ENCODE measurements at places on chromosomes 7 and 10.

DNA sequence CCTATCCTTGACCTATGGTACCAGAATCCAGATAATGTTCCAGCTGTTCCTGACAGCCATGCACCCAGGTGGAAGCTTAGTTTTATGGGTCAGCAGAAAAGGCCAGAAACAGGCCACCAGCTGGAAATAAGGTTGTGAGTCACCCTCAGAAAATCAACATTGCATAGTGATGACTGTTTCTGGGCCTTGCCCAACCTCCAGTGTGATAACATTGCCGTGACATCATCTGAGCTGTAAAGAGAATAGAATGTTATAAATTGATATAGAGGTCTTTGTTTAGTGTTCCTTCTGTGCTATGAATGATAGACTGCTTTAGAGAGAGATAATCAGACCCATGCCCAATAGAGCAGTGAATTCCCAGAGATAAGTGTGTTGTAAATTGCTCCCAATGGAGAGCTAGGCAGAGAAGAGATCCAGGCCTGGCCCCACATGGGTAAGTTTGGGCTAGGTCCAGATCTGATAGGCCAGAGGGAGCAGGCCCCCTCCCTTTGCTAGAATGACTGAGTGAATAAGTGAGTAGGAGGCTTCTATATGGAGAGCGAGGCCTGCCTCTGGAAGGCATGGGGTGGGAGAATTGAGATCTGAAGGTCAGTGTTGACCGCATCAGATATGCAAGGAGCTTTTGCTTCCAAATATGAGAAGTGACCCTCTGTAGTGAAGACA is 14.2 kb upstream of the HPS1 start:
- DNase-seq: peak; percentile 91

DNA sequence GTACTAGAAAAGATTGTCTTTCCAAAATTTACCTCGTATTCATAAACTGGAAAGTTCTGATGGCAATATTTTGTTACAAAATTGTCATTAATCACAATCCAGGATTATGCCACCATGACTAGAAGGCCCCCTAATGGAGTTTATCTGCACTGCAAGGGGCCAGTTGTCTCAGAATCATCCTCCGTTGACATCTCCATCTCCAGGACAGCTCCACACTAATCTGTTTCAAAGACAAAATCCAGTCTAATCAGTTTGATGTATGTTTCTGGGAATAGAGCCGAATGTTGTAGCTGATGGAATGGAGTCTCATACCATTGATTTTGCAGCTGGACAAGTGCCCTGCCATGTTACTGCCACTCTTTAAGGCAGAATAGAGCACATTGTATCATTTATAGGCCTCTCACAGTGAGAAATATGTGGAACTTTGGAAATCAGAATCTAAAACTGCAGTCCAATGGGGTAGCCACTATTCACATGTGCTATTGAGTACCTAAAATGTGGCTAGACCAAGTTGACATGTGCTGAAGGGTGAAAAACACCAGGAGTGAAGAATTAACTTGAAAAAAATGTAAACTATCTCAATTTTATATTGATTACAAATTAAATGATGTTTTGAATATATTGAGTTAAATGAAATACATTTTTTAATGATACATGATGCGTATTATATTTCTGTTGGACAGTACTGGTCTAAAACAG is 38.3 kb upstream of the TOMM7 start:
- DNase-seq: no peak

GRCh38 chr7:126657137-126657536 is 595.6 kb downstream of the GRM8 start:
- no peak for DNase-seq

DNA sequence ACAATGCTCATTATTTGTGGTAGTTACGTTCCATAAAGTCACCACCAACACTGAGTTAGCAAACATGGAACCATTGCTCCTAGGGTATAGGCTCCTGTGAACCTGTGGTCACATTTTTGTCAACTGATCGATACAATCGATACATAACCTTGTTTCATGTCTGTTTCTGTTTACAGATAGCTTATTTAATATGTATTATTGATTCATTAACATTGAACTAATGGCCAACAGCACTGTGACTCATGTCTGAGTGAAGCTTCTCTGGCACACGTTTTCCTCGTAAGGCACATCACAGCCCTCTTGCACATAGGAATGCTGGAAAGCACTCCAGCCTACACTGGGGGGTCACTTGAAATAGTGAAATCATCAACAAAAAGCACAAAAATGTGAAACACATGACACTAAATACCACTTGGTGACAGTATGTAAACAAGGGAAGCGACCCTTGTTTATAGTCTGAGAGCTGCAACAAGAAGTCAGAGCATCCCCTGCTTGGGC is 27.0 kb downstream of the GHRHR start:
- DNase-seq: no peak

DNA sequence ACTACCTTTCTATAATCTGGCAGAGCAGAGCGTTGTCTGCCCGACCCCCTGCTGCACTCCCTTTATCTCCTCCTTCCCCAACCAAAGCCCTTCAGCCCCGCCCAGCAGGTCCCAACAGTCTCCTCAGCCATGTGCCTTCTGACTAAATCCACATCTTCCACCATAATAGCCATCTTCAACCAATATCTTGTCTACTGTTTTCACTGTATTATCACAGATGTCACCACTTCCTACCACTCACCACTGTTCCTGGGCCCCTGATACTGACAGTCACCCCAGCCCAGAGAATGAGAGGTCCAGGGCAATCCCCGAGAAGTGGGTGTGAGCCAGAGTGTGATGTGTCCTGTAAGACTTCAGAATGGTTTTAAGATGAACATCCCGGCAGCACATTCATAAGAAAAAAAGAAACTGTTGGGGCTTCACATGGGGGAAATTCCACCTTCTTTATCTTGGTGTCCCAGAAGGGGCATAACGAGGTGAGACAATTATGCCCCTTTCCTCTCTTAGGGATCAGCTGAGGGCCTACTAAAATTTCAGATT is 25.3 kb downstream of the CCDC6 start:
- peak; percentile 27 for DNase-seq

DNA sequence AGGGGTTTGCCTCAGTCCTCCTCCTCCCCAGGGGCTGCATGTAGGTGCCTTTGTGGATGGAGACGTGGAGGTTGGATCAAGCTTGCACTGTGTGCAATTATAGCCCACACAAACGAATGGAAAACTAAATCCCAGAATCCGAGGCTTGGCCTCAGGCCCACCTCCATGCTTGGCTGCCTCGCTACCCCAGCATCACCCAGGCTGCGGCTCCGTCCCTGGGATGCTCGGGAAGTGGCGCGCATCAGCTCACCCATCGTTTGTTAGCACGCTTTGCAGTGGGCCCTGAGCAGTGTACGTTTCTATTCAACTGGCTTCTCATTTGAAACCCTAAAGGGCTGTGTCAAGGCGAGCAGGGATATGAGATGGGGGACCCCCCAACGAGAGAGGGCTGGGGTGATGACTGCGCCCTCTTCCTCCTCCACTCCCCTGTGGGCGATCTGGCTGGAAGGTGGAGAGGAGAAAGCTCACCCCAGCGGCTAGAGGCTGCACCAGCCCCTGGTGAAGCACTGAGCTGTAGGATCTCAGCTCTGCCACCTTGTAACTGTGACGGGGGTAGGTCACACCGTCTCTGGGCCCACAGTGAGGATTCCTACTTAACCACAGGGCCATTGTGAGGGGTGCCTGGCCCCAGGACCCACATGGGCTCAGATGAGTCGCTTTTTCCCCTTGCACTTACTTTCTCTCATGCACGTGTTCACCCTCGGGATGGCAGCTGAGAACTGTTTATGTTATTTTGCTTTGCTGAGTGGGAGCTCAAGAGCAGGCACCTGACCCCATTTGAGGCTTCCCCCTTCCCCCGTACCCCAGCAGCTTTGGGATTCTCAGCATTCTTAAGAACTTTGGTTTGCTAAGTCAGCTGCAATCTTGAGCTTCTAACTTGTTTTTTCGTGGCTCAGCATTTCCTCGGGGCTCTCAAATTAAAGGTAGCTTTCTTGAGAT is 12.7 kb upstream of the BTBD16 start:
- DNase-seq: no peak

DNA sequence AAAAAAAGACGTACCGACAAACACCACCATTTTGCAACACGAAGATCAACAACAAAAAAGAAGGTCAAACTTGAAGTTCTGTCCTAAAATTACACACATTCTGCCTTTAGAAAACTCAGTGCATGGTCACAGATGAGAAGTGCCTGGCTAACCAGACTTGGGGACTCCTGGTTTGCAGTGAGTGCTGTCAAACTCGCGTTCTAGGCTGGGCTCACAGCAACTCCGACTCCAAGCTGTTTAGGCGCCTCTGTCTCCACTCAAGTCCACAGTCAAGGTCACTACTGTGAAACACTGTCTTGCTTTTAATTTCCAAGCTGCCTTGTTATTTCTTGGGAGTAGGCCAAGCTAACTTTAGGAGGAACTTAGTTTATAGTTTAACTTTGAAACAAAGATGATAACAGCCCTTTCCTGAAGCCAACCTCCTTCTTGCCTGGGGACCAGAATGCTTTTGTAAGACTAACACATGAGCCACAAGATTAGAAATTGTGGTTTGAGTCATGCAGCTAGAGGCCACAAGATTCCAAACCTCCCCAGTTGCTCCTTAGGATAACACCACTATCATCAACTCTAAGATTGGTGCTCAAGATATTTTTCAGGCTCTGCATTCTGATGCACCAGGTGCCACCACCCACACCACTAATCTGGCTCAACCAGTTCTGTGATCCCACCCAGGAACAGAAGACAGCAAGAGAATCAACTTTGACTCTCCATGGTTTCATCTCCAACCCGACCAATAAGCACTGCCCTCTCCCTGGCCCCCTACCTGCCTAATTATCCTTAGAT is 1.1 kb upstream of the DNAAF5 start:
- DNase-seq: peak; percentile 79

Measured in epithelial cell of esophagus (primary cell).